NCI-H1694 (cell line): ENCODE measurements at places on chromosomes 6 and 20.

GRCh38 chr6:163572612-163573011 is 158.1 kb downstream of the QKI start:
- DNase-seq = no peak

DNA sequence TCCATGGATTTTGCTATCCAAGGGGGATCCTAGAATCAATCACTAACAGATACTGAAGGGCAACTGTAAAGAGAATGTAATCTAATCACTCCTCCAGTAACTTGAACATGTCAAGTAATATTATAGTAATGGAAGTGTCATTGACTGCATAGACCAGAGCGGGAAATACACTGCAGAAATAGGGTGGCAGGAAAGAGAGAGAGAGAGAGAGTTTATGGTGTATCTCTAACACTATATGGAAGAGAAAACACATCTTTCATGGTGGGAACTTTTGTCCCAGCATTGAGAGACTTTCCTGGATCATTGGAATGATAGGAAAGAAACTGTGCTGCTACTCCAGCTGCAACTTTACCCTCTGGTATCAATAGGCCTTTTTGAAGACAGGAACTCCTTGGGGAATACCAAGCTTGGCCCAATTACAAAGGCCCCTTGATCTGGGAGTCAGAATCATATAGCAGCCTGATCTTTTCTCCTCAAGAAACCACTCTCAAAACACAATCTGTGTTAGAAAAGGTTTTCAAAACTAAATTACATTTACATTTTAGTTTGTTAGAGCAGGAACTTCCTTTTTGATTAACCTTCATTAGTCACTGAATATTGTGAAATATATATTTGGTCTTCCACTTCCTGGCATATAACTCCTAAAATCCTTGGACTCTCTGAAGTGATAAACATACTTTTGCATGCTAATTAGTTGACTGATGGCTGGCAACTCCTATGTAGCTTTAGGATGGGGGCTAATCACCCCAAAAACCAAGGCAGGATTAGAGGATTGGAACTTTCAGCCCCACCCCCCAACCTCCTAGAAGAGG is 29.5 kb upstream of the RNGTT start:
- DNase-seq = no peak

GRCh38 chr6:169859978-169860703 is 108.7 kb downstream of the ERMARD start:
- DNase-seq = no peak

GRCh38 chr6:128710315-128710714 is 172.6 kb upstream of the LAMA2 start:
- DNase-seq = no peak

DNA sequence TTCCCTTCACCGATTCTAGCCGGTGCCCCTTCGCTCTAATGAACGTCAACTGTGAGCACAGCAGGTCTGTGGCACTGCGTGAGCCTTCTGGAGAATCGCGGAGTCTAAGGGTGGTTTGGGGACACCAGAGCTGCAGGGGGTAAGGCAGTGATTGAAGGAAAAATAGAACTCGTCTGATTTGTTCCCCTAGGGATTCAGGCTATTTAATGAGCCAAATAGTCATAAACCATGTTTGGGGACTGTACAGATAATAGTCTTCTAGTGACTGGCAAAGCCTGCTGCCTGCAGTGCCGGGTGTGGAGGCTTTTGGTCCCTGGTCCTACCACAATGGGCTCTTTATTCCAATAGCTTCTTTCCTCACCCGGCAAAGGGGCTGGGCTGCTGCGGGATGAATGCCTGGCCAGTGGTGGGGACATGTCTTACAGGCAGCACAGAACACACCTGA is 11.1 kb upstream of the NTSR1 start:
- peak; percentile 30 for DNase-seq

GRCh38 chr6:71533939-71534379 is 245.3 kb downstream of the OGFRL1 start:
- peak; percentile 17 for DNase-seq

DNA sequence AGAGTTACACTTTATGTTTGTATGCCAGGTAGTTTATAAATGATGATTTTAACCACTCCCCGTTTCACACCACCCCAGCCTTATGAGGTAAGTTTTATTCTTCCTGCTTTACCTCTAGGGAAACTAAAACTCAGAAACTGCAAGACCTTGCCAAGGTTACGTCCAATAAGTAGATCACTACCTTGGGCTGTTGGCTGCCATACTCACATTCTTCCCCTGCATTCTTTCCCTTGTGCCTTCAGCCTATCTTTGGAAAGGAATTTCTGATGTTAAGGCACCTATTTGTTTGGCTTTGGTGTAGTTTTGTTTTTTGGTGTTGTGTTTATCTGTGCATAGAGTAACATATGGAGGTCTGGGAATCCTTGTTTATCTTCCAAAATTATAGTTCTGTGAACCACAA is 122.1 kb downstream of the UST start:
- DNase-seq = no peak

- no peak for DNase-seq
These were observed 4.9 kb downstream of the BMP6 start for GRCh38 chr6:7730784-7731227.

DNA sequence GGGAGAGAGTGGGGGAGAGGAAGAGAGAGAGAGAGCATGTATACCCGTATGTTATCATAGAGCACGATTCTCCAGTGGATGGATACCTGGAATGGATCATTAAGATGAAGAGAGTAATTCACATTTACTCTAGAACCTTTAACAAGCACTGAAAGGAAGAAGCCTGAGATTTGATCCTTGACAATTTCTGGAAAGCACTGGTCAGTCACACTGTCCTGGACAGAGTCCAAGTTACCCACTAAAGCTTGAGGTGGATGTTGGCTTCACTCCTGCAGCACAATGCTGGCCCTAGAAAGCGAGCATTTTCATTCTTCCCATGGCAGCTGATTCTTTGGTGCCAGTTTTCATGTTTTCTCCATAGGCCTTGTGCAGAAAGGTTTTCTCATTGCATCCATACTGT is 25.6 kb downstream of the NFYA start:
- DNase-seq = no peak

DNA sequence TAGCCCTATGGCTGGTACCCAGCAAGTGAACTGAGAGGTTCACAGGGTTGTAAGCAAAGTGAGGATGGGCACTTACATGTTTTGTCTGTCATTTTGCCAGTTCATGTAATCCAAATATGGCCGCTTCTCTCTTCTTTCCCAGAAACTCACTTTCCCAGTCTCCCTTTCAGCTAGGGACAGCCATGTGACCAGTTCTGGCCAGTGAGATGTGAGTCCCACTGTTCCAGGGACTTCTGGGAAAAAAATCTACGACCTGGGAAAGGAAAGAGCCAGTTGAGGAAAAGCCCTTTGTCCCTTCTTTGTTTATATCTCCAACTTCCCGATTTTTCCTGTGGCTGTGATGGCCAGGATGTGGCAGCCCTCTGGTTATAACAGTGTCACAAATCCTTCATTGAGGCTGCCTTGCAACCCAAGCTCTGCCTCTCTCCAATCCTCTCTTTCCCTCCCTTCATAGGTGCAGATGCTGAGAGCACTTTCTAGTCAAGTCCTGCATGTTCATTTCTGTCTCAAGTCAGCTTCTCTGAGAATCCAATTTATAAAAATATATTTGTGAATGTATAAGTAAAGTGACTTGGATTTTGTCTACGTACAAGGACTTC is 148.6 kb upstream of the ZFP64 start:
- no peak for DNase-seq

DNA sequence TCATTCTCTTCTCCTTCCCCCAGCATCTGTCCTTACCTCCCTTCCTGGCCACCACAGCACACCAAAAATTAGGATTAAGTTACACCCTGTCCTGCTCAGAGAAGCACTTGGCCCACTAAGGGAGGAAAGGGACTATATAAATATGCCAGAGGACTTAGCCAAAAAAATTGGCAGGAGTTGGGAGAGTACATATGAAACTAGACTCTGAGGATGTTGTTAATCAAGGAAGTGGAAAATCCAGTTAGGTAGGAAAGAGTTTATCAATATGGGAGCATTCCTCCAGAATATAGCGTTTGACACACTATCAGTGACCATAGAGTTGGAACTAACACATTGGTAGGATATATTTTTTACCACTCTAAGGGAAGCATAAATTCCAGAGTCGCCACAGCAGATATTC is 57.3 kb upstream of the TSHZ2 start:
- no peak for DNase-seq

GRCh38 chr20:57263801-57264792 is 2.3 kb downstream of the BMP7 start:
- no peak for DNase-seq
